Mesenteric fat pad (tissue), 1 donor: ENCODE measurements at places on chromosomes 6 and 20. TPM values are rescaled to one million over a fixed set of nuclear protein-coding genes. Genes with fewer than 3 reads are reported as not detected.

The VIP gene
- total RNA-seq: 0.48 TPM

The SNPH gene
- 4.9 TPM for total RNA-seq

The HSPA12B gene
- 28.0 TPM for total RNA-seq

The EYS gene
- total RNA-seq: 0.48 TPM

The AKAP7 gene
- total RNA-seq: 12.2 TPM

The TRIM31 gene
- not detected for total RNA-seq

The RSPO3 gene
- 30.4 TPM for total RNA-seq

The DSE gene
- 116 TPM for total RNA-seq

The KIAA1586 gene
- 14.4 TPM for total RNA-seq

The CDS2 gene
- 56.8 TPM for total RNA-seq

The AVP gene
- total RNA-seq: 0.96 TPM

The KCNB1 gene
- total RNA-seq: 43.0 TPM

The HLA-C gene
- 425 TPM for total RNA-seq

The ARFGEF3 gene
- 2.6 TPM for total RNA-seq

The IL22RA2 gene
- not detected for total RNA-seq

The ADGRF4 gene
- not detected for total RNA-seq

The RFX6 gene
- total RNA-seq: not detected

The COL20A1 gene
- not detected for total RNA-seq

The BPIFA1 gene
- total RNA-seq: not detected

The CHRNA4 gene
- not detected for total RNA-seq

The ADGB gene
- not detected for total RNA-seq

The ACAT2 gene
- total RNA-seq: 11.1 TPM

The SRSF12 gene
- 1.5 TPM for total RNA-seq

The MEP1A gene
- 0.35 TPM for total RNA-seq

The SIRPB2 gene
- 25.5 TPM for total RNA-seq

The BRD2 gene
- total RNA-seq: 132 TPM

The GLP1R gene
- total RNA-seq: not detected

The HACE1 gene
- 12.1 TPM for total RNA-seq

The IGF2R gene
- 111 TPM for total RNA-seq

The LAMA2 gene
- 82.9 TPM for total RNA-seq

The APCDD1L gene
- not detected for total RNA-seq

The WFDC10B gene
- not detected for total RNA-seq

The PXDC1 gene
- 133 TPM for total RNA-seq

The PCIF1 gene
- total RNA-seq: 27.1 TPM

The BTN3A1 gene
- 15.4 TPM for total RNA-seq

The OPRM1 gene
- not detected for total RNA-seq
